ENCODE measurements at places on chromosomes 2 and 18.

- DNase-seq: no peak
These were observed 74.8 kb upstream of the ZNF516 start for GRCh38 chr18:76569644-76570419.

GRCh38 chr2:177606636-177607035 is 214.1 kb downstream of the AGPS start:
- no peak for DNase-seq

- DNase-seq: no peak
These were observed 40.8 kb downstream of the LMAN2L start for GRCh38 chr2:96699021-96699420.

DNA sequence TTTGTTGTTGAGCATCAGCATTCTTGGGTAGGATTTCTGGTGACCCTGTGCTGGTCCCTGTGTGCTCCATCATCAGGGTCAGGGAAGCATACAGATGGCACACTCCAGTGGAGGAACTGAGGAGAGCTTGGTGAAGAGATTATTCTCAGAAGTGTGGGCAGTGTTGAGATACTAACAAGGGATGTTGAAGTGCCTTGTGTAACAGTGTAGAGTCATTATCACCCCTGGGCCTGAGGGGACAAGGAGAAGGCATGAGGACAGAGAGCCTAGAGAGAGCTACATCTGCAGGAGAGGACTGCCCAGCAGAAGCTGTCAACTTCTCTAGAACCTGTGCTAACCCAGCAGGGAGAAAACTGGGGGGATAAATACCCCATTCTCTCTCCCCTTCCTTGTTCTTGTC is 189.0 kb downstream of the PLCL1 start:
- DNase-seq: no peak

DNA sequence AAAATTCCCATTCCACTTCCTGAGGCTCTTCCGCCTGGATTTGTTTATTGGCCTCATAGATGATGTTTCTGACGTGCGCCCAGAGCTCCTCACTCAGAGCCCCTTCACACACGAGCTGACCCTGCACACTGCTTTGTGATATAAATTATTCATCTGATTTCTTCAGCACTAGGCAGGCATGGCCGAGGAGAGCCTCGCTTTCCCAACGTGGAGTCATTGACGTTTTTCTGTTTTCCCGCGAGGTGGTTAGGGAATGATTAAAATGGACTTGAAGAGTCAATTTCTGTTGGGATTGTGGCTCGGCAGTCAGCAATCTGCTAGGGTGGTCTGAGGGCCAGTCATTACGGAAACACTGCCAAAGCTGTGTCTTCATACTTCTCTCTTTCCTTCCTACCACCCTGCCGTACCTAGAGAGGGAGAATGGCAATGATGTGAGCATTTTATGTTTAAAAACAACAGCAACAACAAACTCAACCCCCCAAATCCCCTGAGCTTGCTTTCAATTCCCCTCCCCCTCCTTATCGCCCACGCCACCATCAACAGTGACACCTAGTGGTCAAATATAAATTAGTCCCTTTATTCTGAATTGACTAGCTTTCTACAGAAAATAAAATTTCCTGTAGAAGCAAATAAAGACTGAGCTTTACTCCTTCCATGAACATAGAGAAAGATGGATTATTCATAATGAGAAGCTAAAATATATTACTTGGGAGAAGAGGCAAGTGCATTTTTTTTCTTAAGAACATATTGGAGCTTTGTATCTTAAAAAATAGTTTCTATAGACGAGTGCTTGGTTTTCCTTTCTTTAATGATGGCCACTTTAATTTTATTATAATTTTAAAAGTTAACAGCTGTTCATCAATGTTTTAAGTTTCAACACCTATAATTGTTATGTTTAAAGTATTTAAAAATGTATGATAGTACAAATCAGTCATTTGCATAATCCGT is 285.1 kb downstream of the MTX2 start:
- peak; percentile 62 for DNase-seq

DNA sequence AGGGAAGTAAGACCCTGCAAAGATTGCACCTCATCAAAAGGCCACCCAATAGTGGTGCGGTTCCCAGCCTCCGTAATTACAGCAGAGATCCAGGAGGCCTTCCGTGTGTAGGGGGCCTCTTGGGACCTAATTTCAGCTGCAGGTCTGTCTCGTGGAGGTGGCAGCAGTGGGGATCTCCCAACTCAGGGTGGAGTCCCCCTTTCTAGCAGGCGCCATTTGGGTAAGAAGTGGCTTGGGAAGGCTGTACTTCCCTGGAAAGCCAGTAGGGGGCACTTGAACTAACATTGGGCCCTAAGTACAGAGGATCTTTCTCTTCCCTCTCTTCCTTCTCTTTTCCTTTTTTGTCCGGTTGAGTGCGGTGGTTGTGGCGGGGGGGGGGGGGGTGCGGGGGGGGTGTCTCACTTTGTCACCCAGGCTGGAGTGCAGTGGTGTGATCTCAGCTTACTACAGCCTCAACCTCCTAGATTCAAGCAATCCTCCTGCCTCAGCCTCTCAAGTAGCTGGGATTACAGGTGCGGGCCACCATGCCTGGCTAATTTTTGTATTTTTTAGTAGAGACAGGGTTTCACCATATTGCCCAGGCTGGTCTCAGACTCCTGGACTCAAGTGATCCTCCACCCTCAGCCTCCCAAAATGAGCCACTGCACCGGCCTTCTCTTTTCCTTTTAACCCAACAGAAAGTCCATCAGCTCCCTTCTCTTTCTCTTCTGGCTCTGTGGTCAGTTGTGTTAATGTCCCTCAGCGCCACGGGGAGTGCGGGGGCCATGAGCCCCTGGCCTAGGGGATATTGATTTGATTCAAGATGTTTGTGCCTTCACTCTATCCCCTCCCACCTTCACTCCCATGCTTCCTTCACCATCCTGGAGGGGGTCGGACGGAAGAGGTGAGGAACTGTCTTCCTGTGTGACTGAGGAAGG is 32.0 kb downstream of the CENPO start:
- DNase-seq: no peak

GRCh38 chr2:39563572-39563971 is 102.1 kb upstream of the TMEM178A start:
- DNase-seq: no peak

DNA sequence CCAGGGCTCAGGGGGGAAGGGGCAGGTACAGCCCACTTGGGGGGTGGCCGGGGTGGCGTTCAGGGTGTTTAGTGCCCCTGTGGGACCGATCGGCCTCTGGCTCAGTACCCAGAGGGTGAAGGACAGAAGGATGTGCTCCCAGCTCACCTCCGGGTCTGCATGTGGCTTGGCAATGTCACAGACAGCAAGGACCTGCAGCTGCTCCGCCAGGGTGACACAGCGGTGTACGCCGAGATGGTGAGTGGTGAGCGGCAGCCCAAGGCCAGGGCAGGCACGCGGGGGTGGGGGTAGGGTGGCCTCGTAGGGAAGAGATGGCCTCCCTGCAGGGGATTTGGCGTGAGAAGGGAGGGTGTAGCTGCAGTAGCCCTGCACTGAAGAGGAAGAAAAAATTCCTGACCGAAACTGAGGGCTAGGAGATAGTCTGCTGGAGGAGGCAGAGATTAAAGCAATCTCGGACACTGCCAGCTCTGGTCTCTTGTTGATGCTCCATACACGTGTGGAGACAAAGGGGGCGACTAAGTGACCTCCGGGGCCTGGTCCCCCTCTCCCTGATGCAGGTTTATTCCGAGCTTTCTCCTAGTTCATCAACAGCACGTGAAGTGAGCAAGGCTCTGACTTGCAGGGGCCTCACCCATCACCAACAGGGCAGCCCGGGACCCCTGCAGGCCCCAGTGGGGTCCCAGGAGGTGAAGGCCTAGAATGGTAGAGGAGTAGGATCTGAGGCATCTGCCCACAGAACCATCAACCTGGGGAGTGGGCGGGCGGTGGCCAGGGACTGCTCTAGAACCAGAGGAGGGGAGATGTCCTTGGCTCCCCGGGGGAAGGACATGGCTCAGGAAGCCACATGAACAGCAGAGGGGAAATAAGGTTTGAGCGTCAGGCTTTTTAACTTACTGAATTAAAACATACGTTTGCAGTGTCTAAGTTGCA is 45.4 kb downstream of the FER1L5 start:
- DNase-seq: no peak

DNA sequence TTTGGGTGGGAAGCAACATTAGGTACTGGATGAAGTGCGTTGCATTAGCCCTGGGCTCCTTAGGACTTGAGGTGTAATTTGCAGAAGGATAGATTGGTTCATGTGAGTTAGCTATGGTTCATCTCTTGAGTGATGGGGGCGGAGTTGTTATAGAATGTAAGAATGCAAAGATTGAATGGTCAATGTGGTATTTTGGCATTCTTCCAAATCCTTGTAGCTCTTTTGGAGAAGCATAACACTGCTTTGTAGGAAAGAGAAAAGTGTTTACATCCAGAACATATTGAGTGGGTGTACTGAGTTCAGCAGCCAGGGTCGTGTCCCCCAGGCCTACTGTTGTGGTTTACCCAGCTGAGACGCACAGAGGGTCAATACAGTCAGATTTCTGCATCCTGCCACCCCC is 173.5 kb downstream of the FMNL2 start:
- DNase-seq: no peak

Measured in NCI-H2107 (cell line).